ENCODE measurements at places on chromosomes 7 and 10.

DNA sequence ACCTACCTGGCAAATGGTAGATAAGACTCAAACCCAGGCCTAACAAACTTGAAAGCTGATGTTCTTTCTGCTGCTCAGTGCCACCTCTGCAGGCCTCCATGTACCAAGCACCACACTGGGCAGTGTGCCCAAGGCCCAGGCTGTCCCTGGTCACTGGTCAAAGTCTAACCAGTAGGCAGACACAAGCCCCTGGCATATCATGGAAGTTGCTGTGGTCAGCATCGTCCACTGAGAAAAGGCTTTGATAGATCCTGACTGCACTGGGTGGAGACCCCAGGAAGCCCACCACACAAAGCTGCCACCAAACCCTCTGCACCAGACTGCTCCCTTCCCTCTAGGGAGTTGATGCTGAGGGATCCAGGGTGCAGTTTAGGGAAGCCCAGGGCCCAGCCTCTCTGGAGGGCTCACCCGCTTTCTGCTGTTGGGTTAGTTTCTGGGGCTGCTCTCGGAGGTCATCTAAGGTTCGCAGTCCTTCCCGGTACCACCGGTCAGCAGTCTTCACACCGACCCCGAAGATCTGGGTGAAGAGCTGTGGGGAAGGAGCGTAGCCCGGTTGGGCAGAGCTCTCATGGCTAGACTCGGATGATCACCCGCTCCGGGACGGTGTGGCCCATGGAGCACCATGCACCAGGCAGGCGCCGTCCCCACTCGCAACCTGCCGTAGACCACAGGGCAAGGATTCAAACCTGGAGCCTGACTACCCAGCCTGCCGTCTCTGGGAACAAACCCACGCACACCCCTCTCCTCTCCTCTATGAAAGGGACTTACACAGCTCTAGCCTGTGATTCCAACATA, 6.0 kb downstream of the POLM start:
- no peak for DNase-seq

- DNase-seq, result no peak
Measured at GRCh38 chr7:64878684-64879083, 24.4 kb upstream of the ZNF273 start.

DNA sequence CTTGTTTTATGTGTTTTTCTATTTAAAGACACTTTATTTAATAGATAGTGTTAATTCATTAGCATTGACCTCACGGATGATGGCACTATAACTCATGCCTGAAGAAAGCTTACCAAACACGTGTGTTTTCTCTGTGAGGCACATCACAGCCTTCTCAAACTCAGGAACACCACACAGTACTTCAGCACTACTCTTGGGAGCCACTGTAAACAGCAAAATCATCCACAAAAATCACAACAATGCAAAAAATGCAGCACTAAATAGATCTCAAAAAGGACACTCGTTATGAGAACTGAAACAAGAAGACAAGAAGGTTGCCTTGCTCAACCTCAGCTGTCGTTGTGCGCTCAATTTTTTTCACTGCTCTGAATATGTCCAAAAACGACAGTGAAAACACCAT, 12.0 kb upstream of the PARP12 start:
- peak; percentile 39 for DNase-seq

GRCh38 chr7:156903232-156903909, 10.4 kb upstream of the LMBR1 start:
- DNase-seq, result no peak

DNA sequence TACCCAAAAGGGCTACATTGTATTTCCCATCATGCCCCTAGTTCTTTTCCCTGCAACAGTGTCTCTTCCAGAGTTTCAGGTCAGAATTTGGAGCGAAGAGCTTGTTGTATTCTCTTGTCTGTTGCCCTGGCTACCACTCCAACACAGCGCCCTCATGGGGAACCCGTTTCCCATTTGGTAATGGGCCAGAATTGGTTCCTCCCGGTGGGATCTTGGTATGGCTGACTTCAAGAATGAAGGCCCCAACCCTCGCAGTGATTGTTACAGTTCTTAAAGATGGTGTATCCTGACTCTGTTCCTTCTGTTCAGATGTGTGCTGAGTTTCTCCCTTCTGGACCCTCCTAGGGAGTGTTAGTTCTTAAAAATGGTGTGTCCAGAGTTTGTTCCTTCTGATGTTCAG, 110.5 kb upstream of the ZNF32 start:
- DNase-seq, result no peak

DNA sequence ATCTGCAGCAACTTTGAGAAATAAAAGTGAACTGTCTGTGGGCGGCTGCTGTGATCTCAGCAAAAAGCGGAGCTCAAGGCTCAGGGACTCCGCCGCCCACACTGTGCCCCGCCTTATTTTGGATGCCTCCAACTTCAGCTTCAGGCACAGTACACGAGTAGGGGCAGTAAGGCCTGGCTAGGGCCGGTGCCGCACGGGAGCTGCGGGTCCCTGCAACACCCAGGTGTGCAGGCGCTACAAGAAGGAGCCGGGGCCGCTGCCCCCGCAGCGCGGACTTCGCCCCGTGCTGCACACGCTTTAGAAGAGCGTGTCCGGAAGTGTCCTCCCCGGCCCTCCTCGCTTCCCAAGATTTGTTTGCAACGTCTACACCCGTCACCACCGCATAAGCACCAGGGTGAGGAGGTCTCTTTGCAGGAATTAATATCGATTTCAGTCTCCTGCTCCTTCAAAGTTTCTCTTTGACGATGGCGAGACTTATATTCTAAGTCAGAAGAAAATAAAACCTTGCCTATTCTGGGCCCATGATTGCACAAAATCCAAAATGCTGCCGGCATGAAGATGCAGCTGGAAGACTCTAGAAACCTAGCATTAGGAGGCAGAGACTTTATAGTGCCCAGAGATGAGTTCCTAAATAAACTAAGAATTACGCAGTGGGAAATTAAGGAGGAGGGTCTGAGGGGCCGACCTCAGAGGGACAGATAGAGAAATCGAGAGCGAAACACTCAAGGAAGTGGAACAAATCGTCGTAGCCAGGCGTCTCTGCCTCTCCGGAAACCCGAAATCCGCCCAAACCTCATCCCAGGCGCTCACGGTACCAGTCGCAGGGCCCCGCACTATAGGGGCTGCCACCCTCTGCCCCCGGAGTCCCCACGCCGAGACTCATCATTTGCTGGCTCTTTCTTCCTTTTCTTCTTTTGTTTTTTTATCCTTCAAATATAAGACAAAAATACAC, 6.4 kb downstream of the VAX1 start:
- DNase-seq, result no peak

- no peak for DNase-seq
Measured at GRCh38 chr10:5648494-5649457, 17.6 kb downstream of the ASB13 start.

- DNase-seq, result peak; percentile 88
Measured at GRCh38 chr7:1065585-1066241, 21.4 kb downstream of the GPR146 start.

DNA sequence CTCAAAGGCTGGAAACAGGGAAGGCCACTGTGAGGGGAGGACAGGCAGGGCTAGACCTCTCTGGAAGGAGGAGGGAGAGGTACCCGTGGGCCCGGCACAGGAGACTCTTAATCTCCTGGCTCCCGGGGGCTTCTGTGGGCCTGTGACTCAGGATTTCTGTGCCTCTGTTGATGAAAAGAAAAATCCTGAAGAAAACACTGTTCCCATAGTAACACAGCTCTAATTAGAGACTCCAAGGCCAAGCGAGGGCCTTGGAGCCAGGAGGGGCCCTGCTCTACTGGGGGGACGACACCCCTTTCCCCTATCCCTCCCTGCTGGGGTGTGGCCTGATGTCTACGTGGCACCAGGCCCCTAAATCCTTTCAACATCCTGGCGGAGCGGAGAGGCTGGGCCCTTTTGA, 174.1 kb upstream of the TNRC18 start:
- peak; percentile 57 for DNase-seq

DNA sequence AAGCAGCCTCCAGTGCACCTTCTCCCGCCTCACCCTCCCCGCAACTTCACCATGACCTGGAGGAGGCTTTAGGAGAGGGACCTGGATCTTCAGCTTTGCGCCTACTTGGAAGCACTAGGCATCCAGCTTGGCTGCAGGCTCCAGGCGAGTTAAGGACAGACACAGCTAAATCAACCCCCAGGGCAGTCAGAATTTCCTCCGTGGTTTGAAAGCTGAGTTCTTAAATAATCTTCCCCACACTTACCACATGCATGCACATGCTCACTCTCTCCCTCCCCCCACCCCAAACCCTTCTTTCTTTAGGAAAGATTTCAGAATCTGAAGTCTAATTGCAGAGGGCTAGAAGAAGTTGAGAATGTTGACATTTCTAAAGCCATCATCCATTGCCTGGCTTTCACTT, 36.7 kb upstream of the LRRC4 start:
- no peak for DNase-seq

GRCh38 chr7:18902892-18903291, 214.5 kb downstream of the TWIST1 start:
- DNase-seq, result no peak

GRCh38 chr7:72297636-72298035, 114.5 kb downstream of the CALN1 start:
- no peak for DNase-seq

GRCh38 chr7:4235596-4235995, 446.5 kb upstream of the FOXK1 start:
- no peak for DNase-seq

DNA sequence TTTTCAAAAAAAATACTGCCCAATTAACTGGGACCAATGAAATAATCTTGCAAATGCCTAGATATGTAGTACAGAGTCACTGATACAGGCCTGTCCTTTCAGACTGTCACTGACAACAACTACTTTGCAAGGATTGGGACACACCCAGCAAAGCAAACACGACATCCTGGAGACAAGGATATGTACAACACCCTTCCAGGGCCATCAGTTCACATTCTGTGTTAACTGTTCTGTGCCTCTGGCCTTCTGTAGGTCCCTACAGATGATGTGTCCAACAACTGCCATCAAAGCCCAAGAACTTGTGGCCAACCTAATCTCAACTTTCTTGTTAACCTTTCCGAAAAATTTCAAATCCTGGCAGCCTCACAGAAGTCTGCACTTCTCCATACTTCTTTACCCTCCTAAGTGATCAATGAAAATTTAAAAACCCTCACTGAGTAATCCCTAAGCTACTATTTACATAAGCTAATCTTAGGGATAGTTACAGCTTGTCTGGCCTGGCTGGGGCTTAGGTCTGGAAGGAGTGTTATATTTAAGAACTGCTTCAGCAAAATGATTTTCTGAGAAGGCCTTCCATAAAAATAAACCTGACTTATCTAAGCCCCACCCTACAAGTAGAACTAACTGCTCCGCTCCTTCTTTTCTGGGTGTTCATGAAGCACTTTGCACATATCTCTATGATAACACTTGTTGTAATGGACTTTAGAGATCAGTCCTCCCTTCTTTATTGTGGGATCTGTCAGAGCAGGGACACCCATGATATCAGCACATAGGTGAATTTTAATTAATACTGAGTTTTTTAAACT, 21.0 kb downstream of the COBL start:
- DNase-seq, result no peak

GRCh38 chr7:124777268-124777667, 11.7 kb upstream of the GPR37 start:
- DNase-seq, result no peak

GRCh38 chr7:151179946-151180345, 7.1 kb downstream of the ASB10 start:
- DNase-seq, result no peak

DNA sequence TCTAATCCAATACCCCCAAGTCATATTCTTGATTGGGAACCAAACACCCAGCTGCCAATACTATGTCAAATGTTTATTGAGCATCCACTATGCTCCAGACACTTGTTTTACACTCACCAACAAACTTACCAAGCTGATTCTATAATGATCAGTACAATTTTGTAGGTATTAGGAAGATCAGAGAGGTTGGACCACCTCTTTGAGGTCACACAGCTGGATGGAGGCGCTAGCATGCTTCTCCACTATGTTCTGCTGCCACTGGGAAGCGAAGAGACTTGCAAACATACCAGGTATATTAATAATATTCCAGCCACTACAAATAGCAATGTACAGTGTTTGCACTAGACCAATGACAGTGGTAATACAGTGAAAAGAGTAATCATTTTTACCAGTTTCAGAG, 25.6 kb upstream of the SEPHS1 start:
- DNase-seq, result no peak

DNA sequence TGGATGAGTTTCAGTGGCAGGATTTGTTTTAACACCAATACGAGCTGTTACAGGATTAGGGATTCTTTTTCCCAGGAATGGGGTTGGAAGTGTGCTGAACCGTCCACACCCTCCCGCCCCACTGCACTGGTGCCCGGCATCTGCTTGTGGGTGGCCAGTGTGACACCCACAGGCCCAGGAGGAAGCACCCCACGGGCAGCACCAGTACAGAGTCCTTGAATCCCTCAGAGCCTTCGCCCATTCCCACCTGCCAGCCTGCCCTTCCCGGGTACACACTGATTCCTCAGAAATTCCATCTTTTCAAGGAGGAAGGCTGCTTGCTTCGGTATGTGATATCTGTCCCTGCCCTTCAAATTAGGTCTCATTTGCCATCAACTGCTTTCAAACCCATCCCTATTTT, 15.4 kb downstream of the INSIG1 start:
- no peak for DNase-seq

GRCh38 chr7:81025360-81025759, 106.5 kb upstream of the SEMA3C start:
- no peak for DNase-seq

- DNase-seq, result no peak
Measured at GRCh38 chr10:4809156-4809555, 16.9 kb upstream of the AKR1E2 start.

GRCh38 chr7:25122373-25122772, 2.7 kb downstream of the CYCS start:
- DNase-seq, result peak; percentile 74

DNA sequence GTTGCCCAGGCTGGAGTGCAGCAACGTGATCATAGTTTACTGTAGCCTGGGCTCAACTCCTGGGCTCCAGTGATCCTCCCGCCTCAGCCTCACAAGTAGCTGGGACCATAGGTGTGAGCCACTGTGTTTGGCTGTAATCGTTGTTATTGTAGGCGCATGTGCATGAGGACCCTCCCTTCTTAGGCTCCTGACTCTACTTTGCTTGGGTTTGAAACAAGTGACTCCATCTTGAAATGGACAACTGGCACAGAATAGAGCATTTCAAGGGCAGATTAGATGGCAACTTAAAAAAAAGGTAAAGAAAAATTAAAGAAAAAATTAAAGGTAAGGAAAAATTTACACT, 15.4 kb upstream of the GIMAP8 start:
- DNase-seq, result no peak

DNA sequence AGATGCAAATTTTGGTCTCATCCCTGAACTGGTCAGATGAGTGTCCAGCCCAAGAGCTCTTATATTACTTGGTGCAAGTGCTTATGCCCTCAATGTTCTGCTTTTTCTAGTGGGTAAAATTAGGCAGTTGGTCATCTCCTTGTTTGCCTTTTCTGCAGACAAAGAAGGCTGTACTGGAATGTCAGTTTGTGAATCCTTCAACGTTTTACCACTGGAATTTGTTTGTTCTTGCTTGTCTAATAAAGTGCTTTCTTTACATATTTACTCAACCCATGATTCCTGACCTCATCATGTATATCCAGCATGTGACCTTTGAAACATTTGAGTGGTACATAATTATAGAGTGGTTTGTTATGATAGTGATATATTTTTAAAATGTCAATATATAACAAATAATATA, 232.2 kb upstream of the TEX47 start:
- DNase-seq, result no peak

Data from adipocyte (in vitro differentiated cells).